ENCODE measurements at places on chromosomes 2 and 18. TPM values are rescaled to one million over a fixed set of nuclear protein-coding genes. Genes with fewer than 3 reads are reported as not detected.

FOXD4L1 gene
- total RNA-seq, result 0.20 TPM

EXOC6B gene
- 50.0 TPM for total RNA-seq

GALNT3 gene
- 49.9 TPM for total RNA-seq

IKZF2 gene
- total RNA-seq, result 13.9 TPM

SNRNP200 gene
- total RNA-seq, result 60.9 TPM

CD207 gene
- not detected for total RNA-seq

DSG4 gene
- total RNA-seq, result 0.12 TPM
